ENCODE measurements at places on chromosomes 6 and 20. TPM values are rescaled to one million over a fixed set of nuclear protein-coding genes. Genes with fewer than 3 reads are reported as not detected.
A peak's percentile ranks its signal among the peaks of the same experiment; 100 is the strongest.

The EPM2A gene
- 3.7 TPM for total RNA-seq

The SIRPG gene
- total RNA-seq = 45.7 TPM

The OR12D3 gene
- not detected for total RNA-seq

The LY6G6C gene
- not detected for total RNA-seq

The RAB44 gene
- total RNA-seq = not detected

The PLEKHG1 gene
- total RNA-seq = 0.57 TPM

The EFCAB8 gene
- total RNA-seq = 0.81 TPM

The BTN1A1 gene
- not detected for total RNA-seq

The TAB2 gene
- total RNA-seq = 98.3 TPM

The BMP6 gene
- not detected for total RNA-seq

The CGA gene
- total RNA-seq = not detected

The GHRH gene
- not detected for total RNA-seq

GRCh38 chr6:126657561-126658175 lies 317.8 kb downstream of the CENPW start:
- no peak for DNase-seq

DNA sequence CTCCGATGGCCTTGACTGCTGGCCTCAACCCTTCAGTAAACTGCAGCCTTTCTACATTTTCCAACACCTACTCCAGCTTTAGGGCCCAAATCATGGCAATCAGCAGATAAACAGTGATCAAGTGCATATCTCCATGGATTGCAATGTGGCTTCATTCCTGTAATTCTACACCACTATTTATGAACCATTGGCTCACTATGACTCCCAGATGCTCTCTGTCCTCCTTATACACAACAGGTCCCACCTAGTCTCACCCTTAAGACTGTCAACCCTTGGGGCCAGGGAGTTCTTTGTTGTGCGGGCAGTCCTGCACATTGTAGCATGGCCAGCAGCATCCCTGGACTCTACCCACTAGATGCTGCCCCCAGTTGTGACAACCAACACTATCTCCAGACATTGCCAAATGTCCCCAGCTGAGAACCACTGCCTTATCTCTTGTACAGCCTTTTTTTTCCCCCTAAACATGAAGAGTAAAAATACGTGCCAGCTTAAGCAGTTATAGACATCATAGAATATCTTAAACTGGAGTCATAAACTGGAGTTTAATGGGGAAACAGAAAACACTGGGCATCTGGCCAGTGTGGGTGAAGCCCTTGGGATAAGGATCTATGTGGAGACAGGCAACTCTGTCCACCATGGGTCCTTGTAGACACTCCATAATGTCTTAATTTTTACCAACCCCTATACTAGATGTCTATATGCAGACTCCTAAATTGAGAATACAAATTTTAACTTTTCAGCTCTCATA lies 21.1 kb downstream of the MRPL14 start:
- no peak for DNase-seq

GRCh38 chr6:36713846-36714245 lies 16.2 kb downstream of the RAB44 start:
- no peak for DNase-seq

GRCh38 chr20:24949756-24950127 lies 673 bp downstream of the CST7 start:
- no peak for DNase-seq

DNA sequence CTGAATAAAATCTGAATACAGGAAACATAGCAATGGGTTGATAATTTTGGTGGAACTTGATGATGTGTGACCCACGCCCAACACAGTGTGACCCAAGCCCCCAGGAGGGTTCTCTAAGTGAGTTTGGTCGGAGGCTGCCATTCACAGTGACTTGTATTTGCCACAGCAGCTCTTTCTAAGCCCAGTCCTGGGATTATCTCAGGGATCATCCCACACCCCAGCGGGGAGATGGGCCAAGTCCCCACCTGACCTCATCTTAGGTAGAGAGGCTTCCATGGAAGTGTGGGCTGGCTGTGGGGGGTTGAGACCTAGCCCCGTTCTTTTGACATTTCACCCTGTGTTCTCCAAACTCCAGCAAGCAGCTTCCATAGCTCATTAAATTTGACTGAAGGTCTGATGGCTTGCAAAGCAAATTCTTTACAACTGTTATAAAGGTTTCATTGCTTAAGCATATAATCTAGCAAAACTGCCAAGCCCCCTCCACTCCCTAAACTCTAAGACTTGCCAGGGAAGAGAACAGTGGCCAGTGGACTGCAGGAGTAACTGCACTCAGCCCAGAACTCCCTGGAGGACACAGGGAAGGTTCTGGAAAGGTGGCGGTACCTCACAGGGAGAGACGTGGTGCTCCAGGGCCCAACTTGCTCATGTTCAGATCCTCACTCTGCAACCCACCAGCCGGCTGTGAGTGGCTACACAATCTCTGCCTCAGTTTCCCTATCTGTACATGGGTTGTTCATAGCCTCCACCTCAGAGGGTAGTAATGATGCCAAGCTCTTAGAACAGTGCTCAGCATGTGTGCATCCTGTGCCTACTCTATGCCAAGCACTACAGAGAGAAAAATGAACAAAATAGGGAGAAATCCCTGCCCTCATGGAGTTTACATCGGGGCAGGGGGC lies 1.0 kb upstream of the PCK1 start:
- no peak for DNase-seq

DNA sequence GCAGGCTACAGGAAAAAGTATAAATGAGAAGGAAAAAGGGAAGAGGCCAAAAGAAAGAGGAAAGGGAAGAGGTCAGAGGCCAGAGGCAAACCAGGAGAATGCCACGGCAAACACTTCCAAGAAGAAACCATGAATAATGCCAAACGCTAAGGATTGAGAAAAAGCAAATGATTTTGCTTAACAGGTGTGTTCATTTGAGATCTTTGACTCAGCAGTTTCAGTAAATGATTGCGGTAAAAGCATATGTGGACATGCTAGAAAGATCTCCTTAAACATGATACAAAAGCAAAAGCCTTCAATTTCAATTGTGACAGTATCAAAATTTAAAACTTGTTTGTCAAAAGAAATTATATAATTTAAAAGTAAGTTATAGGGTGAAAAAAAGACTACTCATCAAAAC lies 70.6 kb downstream of the UBE3D start:
- no peak for DNase-seq

GRCh38 chr6:165571068-165571682 lies 91.9 kb downstream of the PDE10A start:
- DNase-seq = no peak

- DNase-seq = no peak
These were observed 14.2 kb upstream of the LCA5 start for GRCh38 chr6:79551401-79551800.

DNA sequence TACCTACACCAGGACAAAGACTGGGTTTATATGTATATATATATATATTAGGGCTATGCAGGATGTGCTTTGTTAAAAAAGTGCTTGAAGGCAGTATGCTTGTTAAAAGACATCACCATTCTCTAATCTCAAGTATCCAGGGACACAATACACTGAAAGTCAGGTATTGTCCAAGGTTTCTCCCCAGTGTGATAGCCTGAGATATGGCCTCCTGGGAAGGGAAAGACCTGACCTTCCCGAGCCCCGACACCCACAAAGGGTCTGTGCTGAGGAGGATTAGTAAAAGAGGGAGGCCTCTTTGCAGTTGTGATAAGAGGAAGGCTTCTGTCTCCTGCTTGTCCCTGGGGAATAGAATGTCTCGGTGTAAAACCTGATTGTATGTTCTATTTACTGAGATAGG lies 156.9 kb downstream of the GPX5 start:
- no peak for DNase-seq

GRCh38 chr20:13800728-13801134 lies 15.9 kb downstream of the NDUFAF5 start:
- DNase-seq = no peak

GRCh38 chr6:149872233-149872632 lies 8.1 kb upstream of the LRP11 start:
- DNase-seq = no peak

GRCh38 chr20:48729538-48729937 lies 98.3 kb downstream of the PREX1 start:
- DNase-seq = no peak

DNA sequence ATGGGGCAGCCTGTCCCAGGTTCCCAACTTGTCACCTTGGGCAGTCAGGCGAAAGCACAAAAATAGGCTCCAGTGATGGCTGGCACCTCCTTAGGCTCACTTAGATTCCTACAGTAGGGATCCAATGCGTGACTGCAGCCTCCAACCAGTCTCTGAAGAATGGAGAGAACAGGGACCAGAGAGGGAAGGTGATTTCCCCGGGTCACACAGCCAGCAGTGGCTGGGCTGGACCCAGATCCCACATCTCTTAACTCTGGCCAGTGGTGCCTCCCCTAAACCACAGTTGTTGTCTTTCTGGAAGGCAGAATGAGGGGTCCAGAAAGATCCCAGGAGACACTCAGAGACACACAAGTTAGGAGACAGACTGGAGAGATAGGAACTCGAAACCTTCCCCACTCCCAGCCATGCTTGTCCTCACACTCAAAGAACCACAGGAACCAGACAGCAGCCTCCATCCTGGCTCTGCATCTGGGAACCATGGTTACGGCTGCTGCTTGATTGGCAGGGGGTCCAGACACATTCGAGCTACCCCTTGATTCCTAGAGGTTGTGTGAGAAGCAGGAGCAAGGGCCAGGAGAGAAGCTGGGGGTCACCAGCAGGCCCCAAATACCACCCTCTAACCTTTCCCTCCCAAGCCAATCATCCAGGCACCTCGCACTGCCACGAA lies 33.1 kb upstream of the SIRPA start:
- DNase-seq = no peak

- DNase-seq = no peak
These were observed 69.0 kb downstream of the SAMD5 start for GRCh38 chr6:147577488-147577887.

GRCh38 chr6:33126101-33126714 lies 50.4 kb downstream of the HLA-DPB1 start:
- DNase-seq = peak; percentile 10

GRCh38 chr6:63352069-63352543 lies 32.3 kb upstream of the LGSN start:
- DNase-seq = no peak

DNA sequence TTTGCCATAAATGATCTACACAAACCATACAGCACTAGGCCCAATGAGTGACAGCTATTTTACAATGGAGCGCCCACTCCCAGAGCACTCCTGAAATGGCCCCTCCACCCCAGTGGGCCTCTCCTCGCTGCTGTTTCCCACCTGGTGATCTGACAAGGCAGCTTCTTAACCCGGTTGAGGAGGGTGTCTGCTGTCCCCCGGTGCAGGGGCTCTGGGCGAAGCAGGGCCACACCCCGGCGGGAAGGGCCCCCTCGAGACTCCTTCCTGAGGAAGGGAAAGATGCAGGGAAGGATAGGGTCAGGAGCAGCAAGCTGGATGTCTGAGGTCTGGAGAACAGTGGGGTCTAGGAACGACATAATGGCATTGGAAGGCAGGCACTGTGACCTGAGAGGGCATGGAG lies 10.2 kb downstream of the ABHD16A start:
- no peak for DNase-seq

DNA sequence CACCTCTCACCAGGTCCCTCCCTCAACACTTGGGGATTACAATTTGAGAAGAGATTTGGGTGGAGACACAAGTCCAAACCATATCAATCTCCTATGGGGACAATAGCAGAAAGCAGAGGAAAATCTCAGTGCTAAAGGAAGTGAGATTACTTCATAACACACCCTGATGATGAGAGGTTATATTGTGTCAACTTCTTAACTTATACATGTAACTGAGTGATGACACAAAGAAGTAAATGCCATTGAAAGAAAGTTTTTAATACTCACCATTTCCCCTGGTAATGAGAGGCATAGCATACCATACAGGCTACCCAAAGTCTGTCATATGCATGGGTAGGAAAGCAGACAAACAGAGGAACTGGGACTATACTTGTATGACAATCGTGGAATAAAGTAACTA lies 137.2 kb downstream of the MMUT start:
- no peak for DNase-seq

- DNase-seq = no peak
These were observed 48.2 kb downstream of the SSR1 start for GRCh38 chr6:7264686-7265384.

DNA sequence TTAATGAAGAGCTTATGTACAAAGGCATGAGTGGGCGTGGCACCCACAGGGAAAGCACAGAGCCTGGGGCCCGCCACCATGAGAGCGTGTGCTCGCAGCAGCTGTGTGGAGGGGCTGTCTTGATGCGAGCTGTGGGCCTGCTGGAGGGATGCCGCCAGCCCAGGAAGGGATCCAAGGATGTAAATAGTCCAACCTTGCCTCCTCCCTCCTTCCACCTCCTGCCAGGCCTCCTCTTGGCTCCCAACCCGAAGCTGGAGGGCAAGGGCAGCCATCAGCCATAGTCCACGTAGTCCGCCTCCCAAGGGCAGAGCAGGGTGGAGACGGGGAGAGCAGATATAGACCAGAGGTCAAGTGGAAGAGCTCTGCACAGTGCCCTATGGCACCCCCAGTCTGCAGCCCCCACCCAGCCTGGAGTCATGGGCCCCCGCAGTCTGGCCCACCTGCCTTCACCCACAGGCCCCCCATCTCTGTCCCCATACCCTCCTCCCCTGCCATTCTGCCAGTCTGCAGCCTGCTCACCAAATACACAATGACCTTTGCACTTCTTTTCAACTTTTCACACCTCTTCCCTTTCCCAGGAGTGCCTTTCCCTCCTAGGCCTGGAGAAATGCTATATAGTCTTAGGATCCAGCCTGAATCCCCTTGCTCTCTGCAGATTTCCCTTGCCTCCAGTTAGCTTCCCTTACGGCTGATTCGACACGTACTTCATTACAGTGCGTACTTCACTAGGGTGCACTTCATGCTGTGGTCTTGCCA lies 77.1 kb downstream of the SHLD1 start:
- DNase-seq = no peak

GRCh38 chr6:5174756-5175549 lies 85.8 kb downstream of the LYRM4 start:
- peak; percentile 20 for DNase-seq

GRCh38 chr20:10436053-10436699 lies 1.1 kb downstream of the SLX4IP start:
- no peak for DNase-seq

DNA sequence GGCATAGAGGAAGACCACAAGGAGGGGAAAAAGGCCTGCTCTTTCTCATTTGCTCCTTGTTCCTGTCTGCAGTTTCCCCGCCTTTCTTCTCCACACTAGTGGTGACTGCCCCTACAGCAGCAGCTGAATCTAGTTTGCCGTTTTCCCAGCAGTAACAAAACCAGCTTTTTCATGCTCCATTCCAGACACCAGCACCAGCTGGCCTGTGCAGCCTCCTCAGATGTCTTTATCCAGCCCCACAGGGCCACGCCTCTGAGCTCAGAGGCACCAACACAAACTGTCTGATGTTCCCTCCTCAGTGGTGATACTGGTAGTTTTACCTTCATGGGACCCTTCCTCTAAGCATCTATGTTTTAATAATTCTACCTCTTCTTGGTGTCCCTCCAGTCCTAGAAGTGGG lies 70.4 kb upstream of the SLC24A3 start:
- no peak for DNase-seq

DNA sequence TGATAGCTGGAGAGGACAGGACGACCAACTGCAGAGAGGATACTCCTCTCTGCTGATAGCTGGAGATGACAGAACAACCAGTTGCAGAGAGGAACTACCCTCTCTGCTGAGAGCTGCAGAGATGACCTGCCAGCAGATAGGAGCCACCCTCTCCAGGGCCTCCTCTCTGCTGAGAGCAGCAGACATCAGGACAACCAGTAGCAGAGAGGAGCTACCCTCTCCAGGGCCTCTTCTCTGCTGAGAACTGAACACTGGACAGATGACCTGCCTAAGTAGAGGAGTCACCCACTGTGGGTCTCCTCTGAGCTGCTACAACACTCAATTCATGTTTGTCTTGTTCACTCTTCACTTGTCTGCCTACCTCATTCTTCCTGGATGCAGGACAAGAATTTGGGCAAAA lies 27.3 kb upstream of the ZBTB24 start:
- DNase-seq = no peak

GRCh38 chr6:2196079-2196679 lies 49.2 kb downstream of the GMDS start:
- DNase-seq = peak; percentile 33

All from naive thymus-derived CD4-positive, alpha-beta T cell (primary cell).